ENCODE measurements at places on chromosomes 5 and 9.

DNA sequence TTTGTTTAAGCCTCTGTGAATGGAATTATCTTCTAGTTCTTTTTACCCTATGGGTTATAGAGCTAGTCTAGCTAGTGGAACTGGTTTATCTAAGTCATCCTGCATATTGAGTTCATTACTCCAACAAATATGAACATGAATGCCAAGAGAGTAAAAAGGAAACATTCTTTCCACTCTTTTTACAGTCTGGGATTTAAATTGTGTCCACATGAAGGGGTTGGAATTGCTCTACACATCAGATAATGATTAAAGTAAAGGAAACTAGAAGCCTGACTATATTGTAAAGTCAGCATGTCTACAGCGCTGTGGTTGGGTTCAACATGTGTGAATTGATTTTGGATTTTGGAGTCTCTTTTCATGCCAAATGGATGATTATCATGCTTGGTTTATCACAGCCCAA, 173.1 kb downstream of the CCDC171 start:
- DNase-seq = peak; percentile 61

DNA sequence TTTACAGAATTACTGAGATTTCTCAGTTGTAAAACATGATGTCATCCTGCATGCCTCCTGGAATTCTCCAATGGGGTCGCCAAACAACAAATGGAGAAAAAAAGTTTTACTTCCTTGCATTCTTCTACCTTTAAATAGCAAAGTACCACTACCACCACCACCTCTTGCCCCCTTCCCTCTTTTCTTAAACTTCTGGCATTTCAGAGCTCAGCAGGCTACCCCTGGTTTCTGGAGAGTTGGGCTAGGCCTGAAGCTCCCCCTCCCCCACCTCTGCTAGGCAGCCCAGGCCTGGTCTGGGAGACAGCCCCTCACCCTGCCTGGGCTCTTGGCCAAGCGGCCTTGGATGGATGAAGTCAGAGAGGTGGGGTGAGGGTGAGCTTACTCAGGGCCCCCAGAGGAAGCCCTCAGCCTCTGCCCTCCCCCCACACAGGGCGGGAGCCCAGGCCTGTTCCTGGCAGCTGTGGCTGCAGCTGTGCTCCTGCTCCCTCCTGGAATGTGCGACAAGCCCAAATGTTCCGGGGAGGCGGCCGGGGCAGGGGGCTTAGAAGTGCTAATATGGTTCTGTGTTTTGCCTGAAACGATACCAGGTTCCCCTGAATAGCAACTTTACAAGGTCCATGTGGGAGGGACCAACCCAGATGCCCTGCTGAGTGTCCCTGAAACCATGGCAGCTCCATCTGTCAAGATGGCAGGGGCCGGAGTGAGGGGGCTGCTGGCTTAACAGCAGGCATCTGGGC, 6.0 kb upstream of the CCIN start:
- DNase-seq = no peak

DNA sequence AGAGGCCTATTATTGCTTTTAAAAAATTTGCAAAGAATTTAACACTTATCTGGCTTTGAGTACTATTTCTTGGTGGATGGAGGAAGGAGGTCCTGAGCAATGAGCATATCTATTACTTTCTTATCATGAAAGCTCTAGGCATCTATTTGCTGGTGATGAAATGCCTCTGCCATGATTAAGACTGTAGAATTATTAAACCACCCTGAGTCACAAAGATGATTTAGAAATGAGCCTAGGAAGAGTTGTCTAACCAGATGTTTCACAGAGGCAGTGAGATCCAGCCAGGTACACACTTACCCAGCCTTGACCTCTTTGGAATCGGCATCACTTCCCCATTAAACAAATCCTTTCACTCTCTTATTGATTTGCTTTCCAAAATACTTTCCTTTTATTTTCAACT, 304.4 kb upstream of the KIF2A start:
- no peak for DNase-seq

GRCh38 chr9:81627481-81627880, 61.9 kb downstream of the TLE1 start:
- DNase-seq = no peak

DNA sequence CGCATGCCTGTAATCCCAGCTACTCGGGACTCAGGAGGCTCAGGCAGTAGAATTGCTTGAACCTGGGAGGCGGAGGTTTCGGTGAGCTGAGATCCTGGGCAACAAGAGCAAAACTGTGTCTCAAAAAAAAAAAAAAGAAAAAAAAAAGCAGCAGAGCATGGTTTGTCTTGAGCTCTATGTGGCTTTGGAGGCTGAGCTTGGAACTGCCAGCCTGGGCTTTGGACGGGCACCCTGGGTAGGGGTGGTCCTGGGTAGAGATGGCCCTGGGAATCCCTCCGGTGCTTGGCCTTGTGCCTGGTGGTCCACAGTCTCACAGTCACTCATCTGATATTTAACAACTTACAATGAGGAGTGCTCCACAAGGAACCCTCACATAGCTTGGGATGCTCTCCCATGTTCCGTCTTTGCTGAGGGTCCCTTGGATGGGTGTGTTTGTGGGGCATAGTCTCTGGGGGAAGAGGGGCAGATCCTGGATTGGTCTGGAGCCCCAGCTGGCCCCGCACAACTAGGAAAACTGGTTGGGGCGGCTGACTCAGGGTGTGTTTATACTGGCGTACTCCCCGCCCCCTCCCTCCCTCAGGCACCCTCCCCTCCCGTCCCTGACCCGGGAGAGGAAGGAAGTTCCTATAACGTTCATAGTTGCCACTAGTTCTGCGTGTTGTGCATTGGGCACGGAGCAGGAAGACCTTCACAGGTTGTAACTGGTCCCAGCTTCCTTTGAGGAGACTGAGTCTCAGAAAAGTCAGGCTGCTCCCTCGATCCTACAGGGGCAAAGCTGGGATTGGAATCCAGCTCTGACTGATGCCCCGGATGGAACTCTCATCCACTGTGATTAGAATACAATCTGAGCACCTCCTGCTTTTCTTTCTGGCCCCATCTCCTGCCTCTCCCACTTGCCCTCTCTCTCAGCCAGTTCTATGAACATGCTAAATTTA, 11.2 kb downstream of the IER5L start:
- no peak for DNase-seq

GRCh38 chr9:111316796-111317195, 13.2 kb downstream of the OR2K2 start:
- peak; percentile 49 for DNase-seq

DNA sequence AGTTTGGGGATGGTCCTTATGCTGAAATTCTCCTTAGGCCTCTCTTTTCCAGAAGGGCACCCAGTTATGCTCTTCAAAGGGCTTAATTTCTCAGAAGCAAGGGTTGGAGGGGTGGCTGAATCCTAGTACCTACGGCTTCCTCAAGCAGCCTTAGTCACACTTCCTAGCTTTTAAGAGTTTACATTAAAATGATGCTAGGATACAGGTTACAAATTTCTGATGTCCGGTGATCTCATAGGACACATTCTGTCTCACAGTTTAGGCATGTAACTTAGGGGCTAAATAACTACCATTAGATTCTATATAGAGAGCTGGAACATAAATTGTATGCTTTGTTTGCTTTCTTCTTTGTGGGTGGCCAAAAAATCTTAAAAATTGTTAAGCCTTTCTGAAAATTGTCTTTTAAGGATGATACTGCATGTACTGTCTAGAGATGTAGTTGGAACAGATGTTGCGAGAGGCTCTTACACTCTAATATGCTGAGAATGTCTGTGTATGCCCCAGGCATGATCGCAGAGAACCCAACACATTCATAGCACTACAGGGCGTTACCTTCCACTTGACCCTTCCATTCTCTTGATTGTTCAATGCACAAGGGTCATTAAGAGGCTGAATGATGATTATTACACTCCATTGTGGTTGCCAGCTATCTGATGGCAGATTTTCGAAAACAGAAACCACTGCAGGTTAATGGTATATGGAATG, 139.1 kb downstream of the TMEM38B start:
- DNase-seq = no peak

- DNase-seq = no peak
These were observed 28.8 kb downstream of the FAM163B start for GRCh38 chr9:133580419-133580738.

- DNase-seq = no peak
These were observed 170.3 kb downstream of the ENTREP1 start for GRCh38 chr9:69495296-69495695.

DNA sequence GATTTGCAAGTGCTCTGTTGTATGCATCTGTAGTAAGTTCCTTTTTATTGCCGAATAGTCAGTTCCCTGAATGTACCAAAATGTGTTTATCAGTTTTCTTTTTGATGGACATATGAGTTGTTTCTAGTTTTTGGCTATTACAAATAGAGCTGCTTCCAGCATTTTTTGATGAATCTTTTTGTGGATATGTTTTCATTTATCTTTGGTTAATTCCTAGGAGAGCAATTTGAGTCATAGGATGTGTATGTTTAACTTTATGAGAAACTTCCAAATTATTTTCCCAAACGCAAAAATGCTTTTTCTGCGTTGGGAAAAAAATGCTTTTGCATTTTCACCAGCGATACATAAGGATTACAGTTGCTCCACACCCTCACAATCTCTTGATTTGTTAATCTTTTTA, 287.7 kb downstream of the FER start:
- DNase-seq = no peak

DNA sequence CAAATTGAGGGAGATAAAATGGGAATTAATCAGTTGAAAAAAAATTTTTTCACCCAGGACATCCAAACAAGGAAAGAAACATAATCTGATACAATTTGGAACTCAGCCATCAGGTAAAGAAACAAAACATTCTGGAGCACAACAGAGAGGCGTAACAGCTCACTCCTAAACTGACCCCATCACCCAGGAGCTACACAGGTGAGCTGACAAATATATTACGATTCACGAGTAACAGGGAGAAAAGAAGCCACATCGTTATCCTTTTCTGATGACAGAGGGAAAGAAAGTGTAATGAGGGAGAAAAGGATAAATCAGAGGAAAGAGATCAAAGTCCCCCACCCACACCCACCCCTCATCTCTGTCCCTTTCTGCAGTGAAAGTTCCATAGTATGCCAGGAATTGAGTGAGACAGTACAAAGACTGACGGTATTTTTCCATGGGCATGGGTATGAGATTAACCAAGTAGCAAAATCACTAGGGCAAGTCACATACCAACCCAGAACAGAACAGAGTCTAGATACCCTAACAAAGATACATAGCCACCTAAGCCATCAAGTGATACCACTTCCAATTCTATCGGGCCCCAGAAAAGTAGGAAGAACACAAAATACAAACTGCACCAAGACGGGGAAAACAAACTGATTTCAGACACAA, 45.4 kb downstream of the TMEM245 start:
- no peak for DNase-seq

DNA sequence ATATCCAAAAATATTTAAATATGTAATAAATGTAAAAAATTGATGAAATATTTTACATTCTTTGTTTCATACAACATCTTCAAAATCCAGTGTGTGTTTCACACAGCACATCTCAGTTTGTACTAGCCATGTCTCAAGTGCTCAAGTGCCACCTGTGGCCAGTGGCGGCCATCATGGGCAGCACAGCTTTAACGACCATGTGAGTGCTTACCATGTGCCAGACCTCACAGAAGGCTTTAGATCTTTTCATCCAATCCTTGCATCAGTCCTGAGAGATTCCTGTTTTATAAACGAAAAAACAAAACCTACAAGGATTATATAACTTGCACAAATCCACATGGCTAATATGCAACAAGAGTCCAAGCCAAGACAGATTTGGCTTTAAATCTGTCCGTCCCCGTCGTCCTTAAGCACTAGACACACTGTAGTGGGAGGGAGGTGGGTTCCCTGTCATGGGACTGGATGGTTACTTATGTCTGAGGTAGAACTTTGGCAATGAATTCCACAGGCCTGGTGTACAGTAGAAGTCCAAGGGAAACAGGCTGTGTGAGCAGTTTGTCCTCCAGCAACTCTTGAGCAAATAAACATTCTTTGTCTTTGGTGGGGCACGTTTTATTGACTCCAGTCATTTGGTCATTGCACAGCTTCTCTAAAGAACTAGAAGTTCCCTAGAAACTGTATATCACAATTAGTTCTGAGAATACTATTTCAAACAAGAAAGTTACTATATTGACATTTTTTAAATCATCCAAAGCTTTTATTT, 25.0 kb upstream of the F2R start:
- no peak for DNase-seq

DNA sequence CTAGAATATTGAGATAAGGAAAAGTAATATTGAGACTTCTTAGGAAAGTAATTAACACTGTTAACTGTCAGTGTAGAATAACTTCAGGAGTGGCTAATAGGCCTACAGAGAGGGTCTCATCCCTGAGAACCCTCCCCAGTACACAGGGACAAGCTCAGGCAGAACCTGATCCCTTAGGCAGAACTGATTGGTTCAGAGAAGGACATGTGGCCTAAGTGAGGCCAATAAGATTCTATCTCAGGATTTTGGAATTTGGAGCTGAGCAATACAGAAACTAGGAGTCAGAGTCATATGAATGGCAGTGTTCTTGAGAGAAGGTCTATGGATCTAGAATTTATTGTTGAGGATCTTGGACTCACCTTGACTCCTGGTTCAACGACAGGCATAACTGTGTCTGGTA, 10.9 kb upstream of the UBLCP1 start:
- DNase-seq = no peak
